ENCODE measurements at places on chromosomes 11 and 22. TPM values are rescaled to one million over a fixed set of nuclear protein-coding genes. Genes with fewer than 3 reads are reported as not detected.

DNA sequence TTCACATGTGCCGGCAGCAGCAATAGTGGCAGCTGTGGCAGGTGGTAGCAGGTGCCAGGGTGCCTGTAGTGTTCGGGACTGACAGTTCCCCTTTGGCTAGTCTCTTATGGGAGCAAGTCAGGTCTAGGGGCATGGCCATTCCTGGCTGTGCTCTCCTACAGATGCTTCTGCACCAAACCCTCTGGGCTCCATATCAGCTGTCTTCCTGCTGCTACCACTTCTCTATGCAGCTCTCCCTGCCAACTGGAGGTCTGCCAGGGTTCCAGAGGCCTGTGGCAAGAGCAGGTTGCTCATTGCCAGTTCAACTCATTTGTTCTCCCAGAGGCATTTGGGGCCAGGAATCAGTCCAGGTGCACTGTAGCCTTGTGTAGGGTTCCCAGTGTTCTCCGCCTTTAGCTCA lies 473.7 kb downstream of the JRKL start:
- no peak for DNase-seq

- DNase-seq: no peak
Measured at GRCh38 chr11:123505546-123506299, 75.7 kb downstream of the GRAMD1B start.

GRCh38 chr11:12242966-12243365 lies 132.6 kb downstream of the MICAL2 start:
- DNase-seq: no peak

DNA sequence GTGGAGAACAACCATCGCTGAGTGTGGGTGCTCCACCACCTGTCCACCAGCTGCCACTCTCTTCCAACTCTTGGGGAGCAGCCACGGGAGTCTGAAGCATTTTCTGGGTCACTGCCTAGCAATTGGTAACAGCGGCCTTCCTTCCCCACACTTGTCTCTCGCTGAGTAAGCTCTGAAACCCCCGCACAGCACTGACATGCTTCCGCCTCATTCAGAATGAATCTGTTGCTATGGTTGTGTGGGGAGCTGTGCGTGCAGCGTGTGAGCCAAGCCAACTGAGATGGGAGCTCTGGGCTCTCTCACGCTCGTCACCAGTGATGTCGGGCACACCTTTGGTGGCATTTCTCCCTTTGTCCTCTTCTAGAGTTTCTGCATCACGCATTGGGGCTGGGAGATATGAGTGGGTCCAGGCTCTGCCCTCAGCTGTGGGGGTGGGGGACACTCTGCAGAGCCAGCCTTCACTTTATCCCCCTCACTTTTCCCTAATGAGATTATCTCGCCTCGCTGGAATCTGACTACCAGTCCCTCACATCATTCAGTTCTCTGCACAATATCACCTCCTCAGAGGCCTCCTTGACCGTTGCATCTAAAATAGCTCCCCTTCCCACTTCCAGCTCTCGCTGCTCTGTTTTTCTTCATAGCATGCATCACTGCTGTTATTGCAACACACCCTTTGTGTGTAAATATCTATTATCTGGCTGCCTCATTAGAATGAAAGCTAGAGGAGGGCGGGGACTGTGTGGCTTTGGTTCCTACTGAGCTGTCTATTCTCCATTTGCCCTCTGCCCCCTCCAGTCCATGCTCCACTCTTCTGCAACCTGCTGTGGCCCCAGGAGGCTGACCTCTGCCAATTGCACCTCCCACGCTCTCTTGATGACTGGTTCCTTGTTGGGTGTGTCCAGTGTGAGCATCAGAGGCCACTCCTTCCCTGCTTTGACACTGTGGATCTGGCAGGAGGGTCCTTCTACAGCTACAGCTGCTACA lies 569.9 kb upstream of the CADM1 start:
- no peak for DNase-seq

GRCh38 chr11:69915151-69915500 lies 95.9 kb upstream of the FGF3 start:
- DNase-seq: no peak

DNA sequence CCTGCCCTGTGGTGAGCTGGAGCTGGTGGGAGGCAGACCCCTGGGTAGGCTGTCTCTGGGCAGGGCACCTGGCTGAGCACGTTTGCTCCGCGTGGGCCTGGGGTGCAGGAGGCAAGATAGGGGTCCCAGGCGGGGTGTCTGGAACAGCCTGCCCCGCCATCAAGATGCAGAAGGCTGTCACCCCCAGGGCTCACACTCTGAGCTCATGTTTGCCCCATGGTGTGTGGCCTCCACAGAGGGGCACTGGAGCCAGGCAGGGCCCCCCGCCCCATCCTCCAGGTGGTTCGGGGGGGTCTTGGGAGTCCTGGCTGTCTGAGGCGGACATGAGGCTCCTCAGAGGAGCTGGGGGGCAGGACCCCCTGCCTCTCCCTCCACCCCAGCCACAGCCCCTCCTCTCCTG lies 28.9 kb upstream of the CARS1 start:
- no peak for DNase-seq

GRCh38 chr11:31763296-31763695 lies 47.8 kb downstream of the PAX6 start:
- no peak for DNase-seq

DNA sequence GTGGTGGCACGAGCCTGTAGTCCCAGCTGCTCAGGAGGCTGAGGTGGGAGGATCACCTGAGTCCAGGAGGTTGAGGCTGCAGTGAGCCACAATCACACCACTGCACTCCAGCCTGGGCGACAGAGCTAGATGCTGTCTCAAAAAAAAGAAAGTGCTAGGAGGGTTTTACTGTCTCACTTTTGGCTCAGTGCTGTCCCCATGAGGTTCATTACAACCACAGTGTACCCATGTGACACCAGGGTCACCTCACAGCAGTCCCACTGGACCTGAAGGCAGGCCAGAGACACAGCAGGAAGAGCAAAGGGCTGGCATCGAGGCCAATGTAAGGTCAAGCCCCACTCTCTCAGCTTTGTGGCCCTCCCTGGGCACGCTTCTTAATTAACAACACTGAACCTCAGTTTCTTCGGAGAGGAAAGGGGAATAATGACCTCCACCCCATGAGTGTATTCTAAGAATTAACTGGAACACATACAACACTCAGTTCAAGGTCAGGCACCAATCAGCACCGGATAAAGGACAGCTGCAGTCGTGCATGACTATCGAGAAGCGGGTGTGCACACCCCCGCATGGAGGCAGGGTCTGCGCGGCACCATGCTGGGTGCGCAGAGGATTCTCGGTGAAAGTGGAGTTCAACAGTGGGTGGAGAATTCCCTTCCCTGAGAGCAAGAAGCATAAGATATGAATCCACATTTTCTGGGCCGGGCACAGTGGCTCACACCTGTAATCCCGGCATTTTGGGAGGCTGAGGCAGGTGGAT lies 30.9 kb upstream of the BAIAP2L2 start:
- no peak for DNase-seq

- DNase-seq: no peak
Measured at GRCh38 chr11:66479394-66480116, 679 bp upstream of the DPP3 start.

- DNase-seq: no peak
Measured at GRCh38 chr11:31619980-31620379, 110.4 kb downstream of the ELP4 start.

GRCh38 chr11:47378836-47379170 lies 456 bp upstream of the SPI1 start:
- no peak for DNase-seq

DNA sequence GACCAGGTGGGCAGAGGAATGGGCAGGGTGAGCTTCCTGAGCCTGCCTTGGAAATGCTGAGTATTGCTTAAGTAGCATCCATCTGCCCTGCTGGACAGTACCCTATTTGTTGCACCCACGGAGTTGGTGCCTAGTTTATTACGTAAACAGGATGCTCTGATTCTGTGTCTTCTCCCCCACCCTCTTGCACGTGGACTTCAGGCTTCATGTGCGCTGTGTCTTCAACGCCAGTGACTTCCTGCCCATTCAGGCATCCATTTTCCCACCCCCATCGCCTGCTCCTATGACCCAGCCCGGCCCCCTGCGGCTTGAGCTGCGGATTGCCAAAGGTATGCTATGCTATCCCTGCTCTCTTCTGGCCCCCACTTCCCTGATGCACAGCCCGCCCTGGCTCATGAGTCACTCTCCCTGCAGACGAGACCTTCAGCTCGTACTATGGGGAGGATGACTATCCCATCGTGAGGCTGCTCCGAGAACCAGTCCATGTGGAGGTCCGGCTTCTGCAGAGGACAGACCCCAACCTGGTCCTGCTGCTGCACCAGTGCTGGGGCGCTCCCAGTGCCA lies 5.7 kb downstream of the ZP1 start:
- DNase-seq: no peak

- no peak for DNase-seq
Measured at GRCh38 chr11:119188887-119189286, 3.6 kb downstream of the NHERF4 start.

DNA sequence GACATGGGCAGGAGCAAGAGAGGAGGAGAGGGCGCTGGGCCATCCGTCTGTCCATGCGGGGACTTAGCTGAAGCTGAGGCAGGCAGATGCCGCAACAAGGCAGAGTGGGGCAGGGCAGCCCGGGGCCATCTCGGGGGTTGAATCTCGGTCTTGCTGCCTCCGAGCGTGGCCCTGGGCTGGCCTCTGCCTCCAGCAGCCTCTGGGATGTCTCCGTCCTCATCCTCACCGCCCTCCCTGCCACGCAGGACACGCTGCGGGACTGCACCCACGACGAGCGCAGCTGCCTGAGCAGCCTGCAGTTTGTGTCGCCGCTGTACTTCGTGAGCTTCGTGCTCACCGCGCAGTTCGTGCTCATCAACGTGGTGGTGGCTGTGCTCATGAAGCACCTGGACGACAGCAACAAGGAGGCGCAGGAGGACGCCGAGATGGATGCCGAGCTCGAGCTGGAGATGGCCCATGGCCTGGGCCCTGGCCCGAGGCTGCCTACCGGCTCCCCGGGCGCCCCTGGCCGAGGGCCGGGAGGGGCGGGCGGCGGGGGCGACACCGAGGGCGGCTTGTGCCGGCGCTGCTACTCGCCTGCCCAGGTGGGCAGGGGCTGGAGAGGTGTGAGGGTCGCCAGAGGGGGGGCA lies 108.4 kb downstream of the CACNA1I start:
- no peak for DNase-seq

GRCh38 chr22:46084376-46084775 lies 66.0 kb upstream of the PPARA start:
- no peak for DNase-seq

GRCh38 chr22:19109198-19110063 lies 12.8 kb downstream of the DGCR2 start:
- peak; percentile 93 for DNase-seq

GRCh38 chr11:130029137-130029536 lies 26.5 kb upstream of the PRDM10 start:
- DNase-seq: no peak

- no peak for DNase-seq
Measured at GRCh38 chr11:102204174-102204573, 93.9 kb downstream of the YAP1 start.

- DNase-seq: no peak
Measured at GRCh38 chr22:21933413-21933812, 19.2 kb downstream of the PPM1F start.

DNA sequence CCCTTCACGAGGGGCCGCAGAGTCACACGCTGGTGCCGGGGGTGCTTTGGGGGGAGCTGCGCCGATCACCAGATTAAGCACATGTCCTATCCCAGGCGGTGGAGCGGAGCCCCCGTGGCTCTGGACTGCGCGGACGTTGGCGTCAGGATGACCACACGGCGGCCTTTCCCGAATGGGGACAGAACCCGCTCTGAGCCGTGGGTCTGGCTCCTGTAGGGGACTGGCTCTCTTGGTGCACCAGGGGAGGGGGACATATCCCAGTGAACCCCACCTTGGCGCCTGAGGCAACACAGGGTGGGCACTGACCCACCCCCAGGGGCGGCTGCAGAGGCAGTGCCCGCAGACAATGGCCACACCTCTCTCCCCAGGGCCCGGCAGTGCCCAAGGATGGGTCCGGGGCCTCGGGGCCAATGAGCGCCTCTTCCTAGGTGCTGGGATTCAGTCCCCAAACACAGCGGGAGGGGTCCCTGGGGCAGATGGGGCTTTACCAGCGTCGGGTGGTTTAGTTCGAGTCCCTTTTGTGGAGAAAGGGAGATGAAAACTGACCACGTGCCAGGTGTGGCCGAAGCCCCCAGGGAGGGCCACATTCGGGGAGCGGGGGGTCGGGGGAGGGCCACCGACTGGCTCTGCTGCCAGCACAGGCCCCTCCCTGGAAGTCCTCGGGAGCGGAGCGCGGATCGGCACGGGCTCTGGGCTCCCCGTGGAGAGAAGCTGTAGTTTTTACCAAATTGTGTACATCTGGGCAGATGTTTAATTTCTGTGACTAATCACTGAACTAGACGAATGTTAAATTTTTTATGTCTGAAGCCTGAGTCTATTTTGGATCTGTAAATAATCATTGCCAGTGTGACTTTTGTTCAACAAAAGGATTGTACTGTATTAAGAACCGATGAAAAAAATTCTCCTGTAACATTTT lies 58.9 kb downstream of the GRAMD4 start:
- no peak for DNase-seq

GRCh38 chr11:1491379-1491778 lies 4.8 kb upstream of the MOB2 start:
- DNase-seq: no peak

DNA sequence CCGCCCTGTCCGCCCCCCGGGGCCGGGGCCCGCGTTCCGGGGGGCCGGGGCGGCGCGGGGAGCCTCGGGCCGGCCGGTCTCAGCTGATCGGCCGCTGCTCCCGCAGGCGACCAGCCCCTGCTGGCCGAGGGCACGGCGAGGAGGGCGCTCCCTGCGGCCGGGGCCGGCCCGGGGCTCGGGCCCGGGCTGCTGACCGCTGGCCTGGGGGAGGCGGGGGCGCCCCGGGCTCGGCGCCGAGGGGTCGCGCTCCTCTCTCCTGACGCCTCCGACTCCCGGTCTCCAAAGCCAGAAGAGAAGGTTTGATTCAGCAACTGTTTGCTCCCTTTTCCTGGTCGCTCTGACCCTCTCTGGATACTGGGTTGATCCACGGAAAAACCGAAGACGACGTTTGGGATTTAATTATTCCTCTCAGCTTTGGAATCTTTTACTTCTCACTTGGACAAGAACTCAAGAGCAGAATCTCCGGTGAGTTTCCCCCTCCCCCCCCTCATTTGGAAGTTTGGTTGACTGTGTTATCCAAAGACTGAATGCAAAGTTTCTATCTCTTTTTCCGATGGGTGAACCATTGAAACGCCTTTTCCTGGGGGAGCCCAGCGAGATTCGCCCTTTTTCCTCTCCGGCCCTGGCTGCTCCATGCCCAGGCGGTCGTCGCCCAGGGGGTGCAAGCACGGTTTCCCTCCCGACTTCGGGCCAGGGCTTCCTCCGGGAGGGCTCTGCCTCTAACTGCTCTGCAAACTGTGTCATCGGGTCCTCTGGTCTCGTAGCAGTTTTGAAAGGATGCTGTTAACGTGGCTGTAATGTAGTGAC lies 725 bp downstream of the KDM2A start:
- peak; percentile 16 for DNase-seq

Gene TSPAN32
- 92.6 TPM for total RNA-seq

Gene OR5AR1
- total RNA-seq: not detected

Gene SLC25A17
- total RNA-seq: 8.9 TPM

Gene MAJIN
- total RNA-seq: not detected

Gene FADS2
- total RNA-seq: 110 TPM

Gene NNMT
- 0.27 TPM for total RNA-seq

Gene CYP2D6
- total RNA-seq: 0.27 TPM

Gene CLDN5
- total RNA-seq: 9.4 TPM

Gene OR52A1
- total RNA-seq: 0.27 TPM
